ENCODE measurements at places on chromosomes 6 and 20.

- DNase-seq = no peak
Observed at GRCh38 chr6:43229803-43230620, 731 bp upstream of the DNPH1 start.

DNA sequence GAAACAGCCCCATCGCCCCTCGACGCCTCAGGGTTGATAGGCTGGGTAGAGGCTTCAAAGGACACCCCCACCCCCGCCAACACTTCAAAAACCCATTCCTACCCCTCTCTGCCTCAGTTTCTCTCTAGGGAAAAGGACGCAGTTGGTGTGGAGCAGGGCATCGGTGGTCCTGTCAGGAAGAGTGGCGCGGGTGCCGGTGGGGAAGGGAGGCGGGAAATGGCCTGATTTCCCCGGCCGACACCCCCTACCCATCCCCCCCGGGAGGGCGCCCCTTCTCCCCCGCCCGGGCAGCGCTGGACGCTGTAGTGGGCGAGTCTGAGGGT lies 367 bp downstream of the NRSN2 start:
- DNase-seq = no peak

GRCh38 chr20:46375771-46376170 lies 30.6 kb downstream of the ELMO2 start:
- DNase-seq = no peak

GRCh38 chr6:39407446-39407993 lies 85.0 kb upstream of the KCNK16 start:
- no peak for DNase-seq

GRCh38 chr6:168666170-168666569 lies 225.2 kb downstream of the SMOC2 start:
- no peak for DNase-seq

GRCh38 chr6:11025130-11025529 lies 19.0 kb downstream of the ELOVL2 start:
- no peak for DNase-seq

GRCh38 chr20:610130-611046 lies at the start of gene TCF15:
Gene TCF15, minus strand, starts transcription at chr20:610309. Its CDS starts 72 bp downstream, at chr20:610237.
- DNase-seq = peak; percentile 72

DNA sequence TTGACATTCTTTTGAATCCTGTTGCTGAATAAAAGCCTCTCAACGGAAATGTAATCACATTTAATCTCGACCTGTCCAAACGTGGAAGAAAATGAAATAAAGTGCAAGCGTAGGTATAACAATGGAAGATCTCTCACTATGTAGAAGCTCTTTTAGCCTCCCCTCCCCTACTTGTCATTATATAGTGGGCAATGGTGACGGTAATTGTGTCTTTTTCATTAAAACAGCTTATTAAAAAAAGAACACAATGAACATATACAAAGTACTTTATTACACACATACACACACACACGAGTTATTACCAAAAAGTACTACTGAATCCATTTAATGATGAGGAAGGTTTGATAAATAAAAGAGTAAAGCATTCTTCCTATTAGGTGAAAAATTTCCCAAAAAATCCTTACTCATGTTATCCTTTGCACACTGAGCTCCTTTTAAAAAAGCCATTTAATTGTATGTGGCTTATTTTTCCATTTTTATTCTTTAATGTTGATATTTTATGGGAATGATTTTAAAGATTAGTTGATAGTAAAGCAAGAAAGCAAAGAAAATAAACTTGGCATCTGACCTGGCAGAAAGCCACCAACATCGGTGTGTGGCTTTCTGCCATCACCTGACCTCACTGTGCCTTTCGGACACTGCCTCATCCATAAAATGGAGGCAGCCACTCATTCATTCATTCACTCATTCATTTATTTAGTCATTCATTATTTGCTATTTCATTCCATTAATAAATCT lies 493 bp upstream of the SGK1 start:
- no peak for DNase-seq

DNA sequence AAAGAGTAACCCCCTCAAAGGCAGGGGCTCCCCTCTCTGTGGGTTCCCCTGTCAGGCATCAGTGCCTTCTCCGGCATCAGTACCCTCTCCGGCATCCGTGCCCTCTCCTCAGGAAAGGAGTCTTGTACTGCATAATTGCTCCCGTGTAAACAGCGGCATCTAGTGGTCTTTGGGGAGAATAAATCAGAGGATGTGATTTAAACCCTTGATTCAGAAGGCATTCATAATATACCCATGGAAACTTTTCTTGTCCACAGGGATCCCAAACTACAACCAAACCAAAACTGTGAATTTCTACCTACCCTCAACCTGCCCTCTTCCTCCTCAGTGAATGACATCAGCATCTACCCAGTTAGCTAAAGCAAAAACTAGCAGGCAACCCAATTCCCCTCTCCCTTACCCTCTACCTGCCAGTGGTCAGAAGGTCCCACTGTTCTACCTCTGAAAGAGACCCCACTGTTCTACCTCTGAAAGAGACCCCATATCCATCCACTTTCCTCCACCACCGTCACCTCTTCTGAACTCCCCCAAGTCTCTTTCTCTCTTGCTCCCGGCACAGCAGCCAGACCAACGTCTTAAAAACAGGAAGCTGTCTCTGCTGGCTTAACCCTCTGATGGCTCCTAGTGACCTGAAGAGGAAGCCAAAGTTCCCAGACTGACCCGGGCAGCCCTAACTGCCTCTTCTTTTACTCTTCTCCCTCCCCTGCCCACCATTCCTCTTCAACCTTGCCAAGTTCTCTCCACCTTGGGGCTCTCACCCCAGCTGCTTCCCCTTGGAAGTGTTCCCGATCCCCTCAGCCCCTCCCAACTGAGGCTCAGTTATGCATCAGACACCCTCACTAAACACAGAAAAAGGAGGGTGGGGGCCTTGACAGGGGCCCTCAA lies 27.2 kb downstream of the UBE2V1 start:
- DNase-seq = peak; percentile 63

- DNase-seq = no peak
Observed at GRCh38 chr6:70844301-70844700, 112.6 kb downstream of the B3GAT2 start.

GRCh38 chr6:33700391-33701050 lies 11.0 kb downstream of the UQCC2 start:
- peak; percentile 93 for DNase-seq

DNA sequence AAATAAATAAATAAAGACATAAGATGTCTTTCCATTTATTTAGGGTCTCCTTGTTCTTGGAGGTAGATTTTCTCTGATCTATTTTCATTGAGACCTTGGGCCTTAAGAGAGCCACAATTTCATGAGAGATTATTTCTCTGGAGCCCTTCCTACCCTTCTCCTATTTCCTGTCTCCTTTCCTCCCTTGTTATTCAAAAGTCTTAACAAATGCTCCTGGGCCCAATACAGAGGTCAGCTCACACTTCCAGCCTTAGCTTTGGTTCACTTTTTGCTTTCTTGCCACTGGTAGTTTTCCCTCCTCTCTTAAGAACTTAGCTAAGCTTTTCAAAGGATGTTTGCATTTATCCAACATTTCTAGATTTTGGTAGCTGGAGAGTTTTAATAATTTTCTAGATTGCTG lies 44.0 kb downstream of the PTPRA start:
- no peak for DNase-seq

GRCh38 chr6:75489025-75489424 lies 4.6 kb downstream of the FILIP1 start:
- DNase-seq = no peak

- no peak for DNase-seq
Observed at GRCh38 chr20:42494290-42494689, 695.4 kb downstream of the PTPRT start.

GRCh38 chr6:143141442-143141841 lies 80.8 kb downstream of the AIG1 start:
- DNase-seq = no peak

DNA sequence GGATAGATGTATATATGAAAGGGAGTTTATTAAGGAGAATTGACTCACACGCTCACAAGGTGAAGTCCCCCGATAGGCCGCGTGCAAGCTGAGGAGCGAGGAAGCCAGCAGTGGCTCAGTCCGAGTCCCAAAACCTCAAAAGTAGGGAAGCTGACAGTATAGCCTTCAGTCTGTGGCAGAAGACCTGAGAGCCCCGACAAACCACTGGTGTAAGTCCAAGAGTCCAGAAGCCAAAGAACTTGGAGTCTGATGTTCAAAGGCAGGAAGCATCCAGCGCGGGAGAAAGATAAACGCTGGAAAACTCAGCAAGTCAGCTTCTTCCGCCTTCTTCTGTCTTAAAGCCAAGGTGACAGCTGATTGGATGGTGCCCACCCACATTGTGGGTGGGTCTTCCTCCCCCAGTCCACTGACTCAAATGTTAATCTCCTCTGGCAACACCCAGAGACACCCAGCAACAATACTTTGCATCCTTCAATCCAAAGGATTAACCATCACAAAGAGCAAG lies 102.6 kb upstream of the GJE1 start:
- peak; percentile 75 for DNase-seq

GRCh38 chr6:40532349-40533000 lies 54.7 kb downstream of the LRFN2 start:
- DNase-seq = no peak

DNA sequence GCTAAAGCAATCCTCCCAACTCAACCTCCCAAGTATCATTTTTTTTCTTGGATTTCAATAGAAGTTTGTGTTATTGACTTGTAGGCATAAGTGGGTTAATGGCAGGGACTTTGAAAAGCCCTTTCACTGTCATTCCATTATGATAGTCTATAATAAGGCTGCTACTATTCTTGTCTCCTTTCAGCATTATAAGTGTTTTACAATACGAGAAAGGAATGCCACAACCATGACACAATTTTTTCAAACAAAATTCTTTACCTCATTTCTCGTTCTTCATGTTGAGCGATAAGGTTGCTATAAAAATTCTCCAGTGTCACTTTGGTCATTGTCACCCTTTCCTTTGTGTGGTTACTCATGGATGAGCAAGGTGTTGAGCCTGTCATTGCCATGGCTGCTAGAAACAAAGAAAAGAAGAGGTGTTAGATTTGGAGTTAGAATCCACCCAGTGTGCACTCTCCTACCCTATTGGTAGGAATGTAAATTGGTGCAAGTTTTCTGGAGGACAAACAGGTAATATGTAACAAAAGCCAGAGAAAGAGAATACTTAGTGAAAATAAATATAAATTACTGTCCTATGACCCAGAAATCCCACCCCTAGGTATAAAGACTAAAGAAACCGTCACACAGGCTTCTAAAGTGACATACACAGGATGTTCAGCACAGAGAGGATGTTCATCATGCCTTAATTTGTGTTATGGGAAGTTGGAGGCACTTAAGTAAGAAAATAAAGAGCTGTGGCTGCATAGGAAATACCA lies 7.3 kb downstream of the STK38 start:
- DNase-seq = no peak

DNA sequence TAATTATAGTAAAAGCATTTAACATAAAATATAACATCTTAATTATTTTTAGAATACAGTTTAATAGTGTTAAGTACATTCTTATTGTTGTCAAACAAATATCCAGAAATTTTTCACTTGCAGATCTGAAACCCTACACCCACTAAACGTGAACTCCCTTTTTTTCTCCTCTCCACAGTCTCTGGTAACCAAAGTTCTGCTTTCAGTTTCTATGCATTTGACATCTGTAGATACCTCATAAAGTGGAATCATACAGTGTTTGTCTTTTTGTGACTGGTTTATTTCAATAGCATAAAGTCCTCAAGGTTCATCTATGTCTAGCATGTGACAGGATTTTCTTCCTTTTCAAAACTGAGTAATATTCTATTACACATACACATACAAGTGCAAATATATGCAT lies 286.3 kb downstream of the BTBD3 start:
- DNase-seq = no peak

- DNase-seq = no peak
Observed at GRCh38 chr6:37061157-37061804, 55.8 kb downstream of the FGD2 start.

All from H9 (cell line).